ENCODE measurements at places on chromosomes 2 and 18.
A peak's percentile ranks its signal among the peaks of the same experiment; 100 is the strongest.

DNA sequence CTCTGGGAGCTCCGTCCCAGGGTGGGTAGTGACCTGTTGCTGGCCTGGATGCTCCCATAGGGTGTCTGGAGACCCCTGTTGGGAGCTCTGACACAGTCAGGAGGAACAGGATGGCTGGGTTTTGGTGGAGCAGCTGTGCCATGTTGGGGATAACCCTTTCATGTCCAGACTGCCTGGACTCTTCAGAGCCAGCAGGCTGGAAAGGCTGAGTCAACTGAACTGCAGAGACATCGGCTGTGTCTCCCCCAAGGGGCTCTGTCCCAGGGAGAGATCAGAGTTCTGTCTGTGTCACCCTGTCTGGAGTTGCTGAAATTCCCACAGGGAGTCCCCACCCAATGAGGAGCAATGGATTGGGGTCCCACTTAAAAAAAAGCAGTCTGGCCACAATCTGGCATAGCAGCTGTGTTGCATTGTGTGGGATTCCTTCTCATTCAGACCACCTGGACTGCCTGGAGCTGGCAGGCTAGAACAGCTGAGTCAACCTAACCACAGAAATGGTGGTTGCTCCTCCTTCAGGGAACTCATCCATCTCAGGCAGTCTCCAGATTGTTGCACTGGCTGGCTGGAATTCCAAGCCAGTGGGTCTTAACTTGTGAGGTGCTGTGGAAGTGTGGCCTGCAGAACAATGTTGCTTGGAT is 37.2 kb downstream of the AGPS start:
- no peak for DNase-seq

DNA sequence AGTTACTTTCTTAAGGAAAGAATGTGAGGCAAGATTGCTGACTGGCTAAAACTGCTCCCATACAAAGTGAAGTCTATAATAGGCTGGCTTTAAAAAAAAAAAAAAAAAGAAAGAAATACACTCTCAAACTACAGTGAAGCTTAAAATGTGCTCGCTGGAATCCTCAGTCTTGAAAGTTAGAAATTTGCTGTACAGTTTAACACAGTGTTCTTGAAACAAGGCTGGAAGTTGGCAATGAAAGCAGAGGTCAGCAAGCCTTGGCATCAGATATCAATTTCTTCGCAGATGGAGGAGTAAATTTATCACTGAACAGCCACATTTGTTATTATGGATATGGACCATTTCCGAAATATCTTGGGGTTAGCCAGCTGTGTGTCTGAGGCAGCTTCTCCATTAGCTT is 392.9 kb downstream of the ZNF516 start:
- peak; percentile 68 for DNase-seq

GRCh38 chr2:68726608-68727367 is 7.8 kb upstream of the ARHGAP25 start:
- DNase-seq: no peak

DNA sequence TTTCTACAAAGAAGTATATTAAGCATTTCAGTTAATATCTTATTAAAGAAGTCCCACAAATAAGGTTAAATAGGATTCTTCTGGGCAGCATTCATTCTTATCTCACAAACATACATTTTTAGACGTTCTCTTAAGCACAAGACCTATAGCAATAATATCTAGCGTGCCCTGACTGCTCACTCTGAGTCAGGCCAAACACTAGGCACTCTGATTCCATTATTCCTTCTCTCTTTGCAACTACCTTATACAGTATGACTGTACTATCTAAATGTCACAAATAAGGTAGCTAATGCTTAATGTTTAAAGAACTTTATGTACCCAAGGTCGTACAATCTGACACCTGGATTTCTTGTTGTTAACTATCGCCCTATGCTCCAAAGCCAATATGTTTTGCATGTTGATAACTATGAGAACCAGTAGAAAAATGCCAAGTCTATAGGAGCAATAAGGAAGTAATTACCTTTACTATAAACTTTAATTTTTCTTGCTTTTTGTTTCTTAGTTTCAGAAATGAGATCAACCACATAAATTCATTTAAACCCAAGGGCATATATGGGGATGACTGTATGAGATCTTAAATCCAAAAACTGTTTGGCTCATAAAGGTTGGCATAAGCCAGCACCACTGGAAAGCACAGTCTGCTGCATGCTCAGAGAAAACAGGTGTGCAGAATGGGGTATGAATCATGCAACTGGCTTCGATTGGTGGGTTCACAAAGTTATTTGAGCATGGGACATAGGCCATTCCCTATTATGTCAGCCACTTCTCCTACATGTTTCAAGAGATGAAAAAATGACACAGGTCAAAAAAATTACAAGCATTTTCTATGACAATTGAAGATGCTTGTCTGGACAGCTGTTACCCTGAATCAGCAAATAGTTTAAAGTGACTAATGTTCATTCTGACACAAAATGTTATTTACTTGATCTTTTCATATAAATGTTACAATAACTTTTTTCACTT is 352.0 kb downstream of the IRS1 start:
- no peak for DNase-seq

DNA sequence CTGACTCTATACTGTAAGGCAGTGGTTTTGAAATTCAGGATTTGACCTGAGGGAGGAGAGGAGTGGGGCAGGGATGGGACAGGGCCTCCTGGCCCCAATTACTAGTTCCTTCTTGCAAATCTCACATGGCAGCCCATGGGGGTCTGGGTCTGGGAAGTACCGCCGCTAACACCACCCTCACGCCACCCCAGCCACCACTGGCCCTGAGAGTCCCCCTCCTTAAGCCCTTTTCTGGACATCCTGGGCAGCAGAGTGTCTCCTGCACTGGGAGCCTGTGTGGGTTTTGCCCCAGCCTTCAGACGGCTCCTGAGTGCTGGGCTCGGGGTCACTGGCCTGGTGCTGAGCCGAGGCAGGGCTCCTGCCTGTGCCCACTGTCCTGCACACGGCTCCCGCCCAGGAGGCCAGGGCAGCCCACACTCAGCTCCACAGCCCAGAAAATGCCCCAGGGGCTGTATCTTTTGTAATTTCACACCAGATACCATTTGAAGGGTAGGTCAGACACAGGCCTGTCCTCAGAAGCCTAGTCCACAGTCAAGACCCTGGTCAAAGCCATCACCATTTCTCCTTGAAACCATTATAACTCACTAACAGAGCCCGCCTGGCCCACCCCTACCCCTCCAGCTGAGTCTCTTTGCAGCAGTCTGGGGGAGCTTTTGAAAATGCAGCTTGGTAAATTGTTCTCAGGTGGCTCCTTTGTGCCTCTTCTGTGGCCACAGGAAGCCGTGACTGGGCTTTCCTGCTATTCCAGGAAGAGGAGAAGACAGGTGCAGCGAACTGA is 55.1 kb downstream of the CYP27C1 start:
- DNase-seq: no peak

DNA sequence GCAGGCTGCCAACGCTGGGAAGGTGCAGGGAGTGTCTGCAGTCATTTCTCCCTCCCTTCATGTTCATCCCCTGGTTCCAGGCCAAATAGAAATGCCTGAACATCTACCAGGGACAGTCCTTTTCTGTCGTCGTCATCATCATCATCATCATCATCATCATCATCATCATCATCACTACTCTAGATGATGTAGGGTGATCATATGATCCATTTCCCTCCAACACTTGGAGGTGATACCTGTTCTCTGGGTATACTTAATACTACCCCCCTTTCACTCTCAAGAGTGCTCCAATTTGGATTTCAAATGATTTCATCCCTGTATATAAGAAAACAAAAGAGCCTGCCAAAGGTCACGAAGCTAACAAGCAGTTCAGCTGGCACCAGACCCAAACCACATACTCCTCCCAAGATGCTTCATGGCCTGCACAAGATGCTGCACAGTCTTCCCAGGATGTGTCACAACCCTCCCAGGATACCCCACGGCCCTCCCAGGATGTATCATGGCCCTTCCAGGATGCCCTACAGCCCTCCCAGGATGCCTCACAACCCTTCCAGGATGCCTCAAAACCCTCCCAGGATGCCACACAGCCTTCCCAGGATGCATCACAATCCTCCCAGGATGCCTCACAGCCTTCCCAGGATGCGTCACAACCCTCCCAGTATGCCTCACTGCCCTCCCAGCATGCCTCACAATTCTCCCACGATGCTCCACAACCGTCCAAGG is 257.9 kb downstream of the DYSF start:
- DNase-seq: no peak

DNA sequence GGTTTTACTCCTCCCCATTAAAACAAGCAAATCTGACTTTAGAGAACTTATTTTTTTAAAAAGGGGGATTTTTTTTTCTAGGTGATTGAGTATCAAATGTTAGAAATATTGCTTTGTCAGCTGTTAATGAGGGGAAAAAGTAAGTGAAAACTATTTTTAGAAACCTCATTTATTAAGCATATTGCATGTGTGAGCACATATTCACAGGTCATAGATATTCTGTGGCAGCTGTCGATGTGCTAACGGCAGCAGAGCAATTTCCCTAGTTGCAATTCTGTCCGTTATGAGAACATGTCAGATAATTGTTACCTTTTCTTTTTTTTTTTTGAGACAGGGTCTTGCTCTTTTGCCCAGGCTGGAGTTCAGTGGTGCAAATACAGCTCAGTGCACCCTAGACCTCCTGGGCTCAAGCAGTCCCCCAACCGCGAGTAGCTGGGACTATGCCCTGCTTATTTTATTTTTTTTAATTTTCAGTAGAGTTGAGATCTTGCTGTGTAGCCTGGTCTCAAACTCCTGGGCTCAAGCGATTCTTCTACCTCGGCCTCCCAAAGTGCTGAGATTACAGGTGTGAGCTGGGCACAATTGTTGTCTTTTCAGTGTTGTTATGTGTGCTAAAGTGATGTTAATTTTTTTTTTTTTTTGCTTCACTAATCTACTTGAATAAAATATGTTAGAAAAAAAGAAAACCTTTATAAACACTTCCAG is 69.8 kb downstream of the MTA3 start:
- no peak for DNase-seq

DNA sequence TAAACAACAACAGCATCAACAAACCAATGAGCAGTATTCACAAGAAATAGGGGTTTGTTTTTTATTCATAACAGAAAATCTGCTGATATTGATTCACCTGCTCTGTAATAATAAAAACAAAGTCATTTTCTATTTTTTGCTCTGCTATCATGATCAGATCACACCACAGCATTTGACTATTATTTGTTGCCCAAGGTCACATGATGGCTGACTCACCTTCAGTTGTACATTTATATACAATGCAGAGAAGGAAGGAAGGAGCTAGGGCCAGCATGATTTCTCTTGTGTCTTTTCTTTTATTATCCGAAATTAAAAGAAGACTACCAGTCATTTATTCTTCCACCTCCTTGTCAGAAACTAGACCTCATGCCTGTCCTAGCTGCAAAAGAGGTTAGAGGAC is 1427.7 kb upstream of the CELF4 start:
- no peak for DNase-seq

DNA sequence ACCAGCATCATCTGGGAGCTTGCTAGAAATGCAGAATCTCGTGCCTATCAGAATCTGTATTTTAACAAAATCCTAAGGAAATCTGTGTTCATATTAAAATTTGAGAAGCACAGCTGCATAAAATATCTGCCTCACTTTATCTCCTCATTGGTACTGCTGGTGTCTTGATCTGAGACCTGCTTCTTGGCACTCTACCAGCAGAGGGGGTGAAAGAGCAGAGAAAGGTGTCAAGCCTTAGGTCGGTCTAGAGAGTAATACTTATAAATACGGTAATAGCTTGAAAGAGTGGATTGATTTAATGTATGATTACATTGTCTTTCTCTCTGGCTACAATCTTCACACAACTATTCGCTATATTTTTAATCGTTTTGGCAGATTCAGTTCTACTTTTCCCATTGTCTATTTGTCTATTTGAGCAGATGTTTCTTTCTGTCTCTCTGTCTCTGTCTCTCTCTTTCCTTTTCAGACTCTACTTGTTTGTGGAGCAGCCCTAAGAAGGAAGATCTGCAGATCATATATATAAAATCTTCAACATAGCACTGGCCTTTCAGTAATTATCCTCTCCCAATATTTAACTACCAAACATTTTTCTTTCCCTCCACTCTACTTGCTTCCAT is 1.7 kb upstream of the GCG start:
- DNase-seq: peak; percentile 47

GRCh38 chr2:217864963-217865772 is 137.6 kb downstream of the TNS1 start:
- no peak for DNase-seq

DNA sequence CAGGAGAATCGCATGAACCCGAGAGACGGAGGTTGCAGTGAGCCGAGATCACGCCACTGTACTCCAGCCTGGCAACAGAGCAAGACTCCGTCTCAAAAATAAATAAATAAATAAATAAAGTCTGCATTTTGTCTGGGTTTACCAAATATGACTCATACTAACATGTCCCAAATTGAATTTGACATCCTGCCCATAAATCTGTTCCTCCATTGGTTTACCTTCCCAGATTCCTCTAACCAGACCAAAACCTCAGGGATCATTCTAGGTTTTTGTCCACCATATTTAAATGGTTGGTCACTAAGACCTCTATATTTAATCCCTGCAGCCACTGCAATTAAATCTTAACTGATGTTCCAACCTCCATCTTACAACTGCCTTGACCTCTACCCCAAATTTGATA is 150.9 kb downstream of the ATAD2B start:
- DNase-seq: no peak

GRCh38 chr2:168160897-168161296 is 86.5 kb downstream of the STK39 start:
- DNase-seq: no peak

DNA sequence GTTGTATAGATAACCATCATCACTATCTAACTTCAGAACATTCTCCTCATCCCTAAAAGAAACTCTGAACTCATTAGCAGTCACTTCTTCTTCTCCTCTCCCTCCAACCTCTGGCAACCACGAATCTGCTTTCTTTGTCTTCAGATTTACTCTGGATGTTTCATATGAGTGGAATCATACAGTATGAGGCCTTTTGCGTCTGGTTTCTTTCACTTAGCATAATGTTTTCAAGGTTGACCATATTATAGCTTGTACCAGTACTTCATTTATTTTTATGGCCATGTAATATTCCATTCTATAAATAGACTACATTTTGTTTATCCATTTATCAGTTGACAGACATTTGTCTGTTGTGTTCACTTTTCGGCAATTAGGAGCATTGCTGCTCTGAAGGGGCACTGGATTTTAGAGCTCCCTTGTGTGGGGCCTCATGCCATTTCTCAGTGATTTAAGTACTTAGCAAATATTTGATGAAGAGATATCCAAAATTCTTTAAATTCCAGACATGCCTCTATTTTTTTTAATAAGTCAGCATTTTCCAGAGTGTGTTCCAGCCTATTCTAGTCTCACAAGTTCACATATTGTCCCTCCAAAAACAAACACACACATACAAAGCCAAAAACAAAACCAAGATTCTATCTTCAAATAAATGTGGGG is 22.5 kb upstream of the MAP3K20 start:
- no peak for DNase-seq

GRCh38 chr2:106316915-106317314 is 122.8 kb upstream of the UXS1 start:
- no peak for DNase-seq

DNA sequence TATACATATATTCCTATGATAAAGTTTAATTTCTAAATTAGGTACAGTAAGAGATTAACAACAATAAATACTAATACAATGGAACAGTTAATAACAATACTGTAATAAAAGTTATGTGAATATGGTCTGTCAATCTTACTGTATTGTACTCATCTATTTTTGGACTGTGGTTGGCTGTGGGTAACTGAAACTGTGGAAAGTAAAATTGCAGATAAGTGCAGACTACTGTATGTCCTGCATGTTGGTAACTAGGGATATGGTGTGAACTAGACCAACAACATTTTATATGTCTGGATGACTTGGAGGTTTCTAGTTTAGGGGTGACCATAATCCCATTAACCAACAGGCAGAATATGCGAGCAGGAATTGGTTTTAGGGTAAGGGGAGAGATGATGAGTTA is 23.3 kb downstream of the PHLPP1 start:
- no peak for DNase-seq

GRCh38 chr18:60596928-60597327 is 224.4 kb upstream of the MC4R start:
- no peak for DNase-seq

All from right hindlimb (tissue), 1 donor.